ENCODE measurements at places on chromosomes 4 and X. TPM values are rescaled to one million over a fixed set of nuclear protein-coding genes. Genes with fewer than 3 reads are reported as not detected.

DNA sequence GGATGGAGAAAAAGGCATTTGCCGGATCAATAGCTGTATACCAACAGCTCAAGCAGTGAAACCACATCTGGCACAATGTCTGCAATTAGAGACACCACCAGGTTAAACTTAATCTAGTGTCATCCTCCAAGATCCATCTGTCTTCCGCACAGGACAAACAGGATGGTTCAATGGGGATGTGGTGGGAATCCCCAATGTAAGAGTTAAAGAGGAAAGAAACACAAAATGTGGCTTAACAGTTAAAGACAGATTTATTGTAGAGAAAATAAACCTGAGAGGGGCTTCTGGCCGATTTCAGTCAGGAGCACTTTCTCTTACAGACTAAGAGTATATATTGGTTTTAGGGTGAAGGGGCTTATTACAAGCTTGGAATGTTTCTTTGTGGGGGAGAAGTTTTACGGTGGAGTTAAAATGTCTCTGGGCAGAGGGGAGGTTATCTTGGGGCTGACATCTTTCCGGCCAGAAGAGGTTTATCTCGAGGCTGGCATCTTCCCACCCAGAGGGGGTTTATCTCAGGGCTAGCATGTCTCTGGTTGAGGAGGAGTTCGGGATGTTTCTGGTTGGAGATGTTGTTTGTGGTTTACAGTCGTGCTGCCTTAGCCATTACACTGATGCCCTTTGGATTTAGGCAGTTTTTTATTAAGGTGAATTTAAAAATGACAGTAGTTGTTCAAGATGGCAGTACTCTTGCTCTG, 61.7 kb downstream of the KANTR start:
- DNase-seq = no peak

- DNase-seq = no peak
These were observed 89.3 kb downstream of the HNRNPD start for GRCh38 chr4:82284475-82284857.

Gene SHISA3
- total RNA-seq = not detected

GRCh38 chr4:7075962-7076695, 8.3 kb upstream of the GRPEL1 start:
- DNase-seq = no peak

Gene L1CAM
- total RNA-seq = 1.2 TPM

Gene EMCN
- total RNA-seq = not detected

Gene TMEM131L
- total RNA-seq = 101 TPM

DNA sequence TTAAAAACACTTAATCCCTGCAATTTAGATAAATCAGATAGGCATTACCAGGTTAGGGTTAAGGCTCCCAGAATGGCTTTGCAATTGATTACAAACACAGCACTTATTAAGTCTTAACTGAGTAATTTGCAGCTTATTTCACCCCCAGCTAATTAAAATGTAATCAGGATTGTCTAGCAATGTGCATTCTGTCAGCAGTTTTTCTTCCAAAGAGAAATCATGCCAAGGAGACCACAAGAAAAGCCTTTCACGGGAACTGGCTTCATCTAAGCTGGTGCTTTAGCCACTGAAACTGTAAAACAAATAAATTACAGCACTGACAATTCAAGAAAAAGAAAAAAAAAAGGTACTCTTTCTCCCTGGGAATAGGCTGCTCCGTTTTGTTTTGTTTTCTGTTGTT, 2.1 kb downstream of the ANOS1 start:
- no peak for DNase-seq

Gene TMEM33
- 18.0 TPM for total RNA-seq

GRCh38 chr4:184641022-184641421, 8.2 kb downstream of the CASP3 start:
- DNase-seq = no peak

DNA sequence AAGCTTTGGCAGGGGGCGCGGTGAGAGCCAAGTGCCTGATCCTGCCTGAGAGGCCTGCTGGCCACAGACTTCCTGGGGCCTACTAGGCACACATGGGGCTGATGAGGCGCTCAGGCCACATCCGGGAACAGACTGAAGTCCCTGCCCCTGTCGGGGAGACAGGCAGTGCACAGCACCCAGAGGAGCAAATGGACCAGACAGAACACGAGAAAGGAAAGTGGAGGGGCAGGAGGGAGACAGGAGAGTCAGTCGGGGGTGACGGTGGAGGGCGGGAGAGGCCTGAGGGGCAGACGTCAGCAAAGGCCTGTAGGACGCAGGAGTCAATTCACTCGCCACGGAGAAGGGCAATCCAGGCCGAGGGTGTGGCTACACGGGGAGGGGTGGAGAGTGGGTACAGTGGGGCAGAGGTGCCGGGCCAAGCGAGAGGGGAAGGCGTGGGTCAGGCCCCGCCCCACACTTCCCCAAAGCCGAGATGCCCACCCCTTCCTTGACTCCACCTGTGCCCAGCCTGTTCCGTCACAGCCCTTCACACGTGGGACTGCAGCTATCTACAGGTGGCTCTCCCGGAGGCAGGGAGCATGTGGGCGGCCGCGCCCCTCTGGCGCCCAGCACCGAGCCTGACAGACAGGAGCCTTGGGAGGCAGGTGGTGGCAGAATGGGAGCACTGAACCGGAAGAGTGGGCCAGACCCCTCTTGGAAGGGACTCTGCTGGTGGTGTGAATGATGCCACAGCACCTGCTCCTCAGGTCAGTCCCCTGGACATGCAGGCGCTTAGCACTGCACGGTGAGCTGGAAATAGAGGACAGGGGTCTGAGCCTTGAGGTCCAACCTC, 20.5 kb downstream of the NOP14 start:
- no peak for DNase-seq

DNA sequence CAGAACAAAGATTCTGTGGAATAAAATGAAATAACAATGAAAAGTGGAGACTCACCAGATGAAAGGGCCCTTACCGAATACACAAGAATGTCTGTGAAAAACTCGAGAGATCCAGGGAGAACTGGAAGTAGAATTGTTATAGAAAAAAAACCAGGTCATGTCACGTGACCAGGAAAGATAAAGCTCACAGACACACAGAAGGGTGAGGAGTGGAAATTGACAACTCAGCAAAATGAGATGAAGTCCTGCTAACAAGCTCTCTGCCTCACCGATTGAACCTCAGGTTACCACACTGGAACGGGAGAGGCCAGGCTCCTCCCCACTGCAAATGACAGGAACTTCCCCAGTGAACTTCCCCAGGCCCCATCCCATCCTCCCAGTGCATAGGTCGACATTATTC, 1618.0 kb upstream of the PCDH10 start:
- no peak for DNase-seq

DNA sequence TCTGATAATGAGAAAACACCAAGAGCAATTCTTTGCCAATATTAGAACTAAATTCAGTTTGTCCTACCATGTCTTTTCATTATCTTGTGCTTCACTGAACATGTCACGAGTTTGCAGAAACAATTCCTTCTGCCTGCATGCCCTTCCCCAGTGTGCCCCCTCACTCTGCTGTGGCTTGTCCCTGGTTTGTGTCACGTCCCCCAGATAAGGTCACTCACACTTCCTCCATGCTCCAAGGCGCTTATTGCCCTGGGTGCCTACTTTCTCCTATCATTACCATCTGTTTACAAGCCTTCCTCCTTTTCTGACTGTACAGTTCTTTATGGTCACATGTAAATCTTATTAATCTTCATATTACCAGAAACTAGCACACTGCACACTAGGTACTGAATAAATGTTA, 394.1 kb downstream of the KCNIP4 start:
- DNase-seq = no peak

- DNase-seq = no peak
These were observed 339.8 kb downstream of the PCDH7 start for GRCh38 chr4:31059753-31060522.

Gene RHOH
- total RNA-seq = 302 TPM

GRCh38 chr4:43564591-43564990, 672.1 kb downstream of the GRXCR1 start:
- DNase-seq = no peak

DNA sequence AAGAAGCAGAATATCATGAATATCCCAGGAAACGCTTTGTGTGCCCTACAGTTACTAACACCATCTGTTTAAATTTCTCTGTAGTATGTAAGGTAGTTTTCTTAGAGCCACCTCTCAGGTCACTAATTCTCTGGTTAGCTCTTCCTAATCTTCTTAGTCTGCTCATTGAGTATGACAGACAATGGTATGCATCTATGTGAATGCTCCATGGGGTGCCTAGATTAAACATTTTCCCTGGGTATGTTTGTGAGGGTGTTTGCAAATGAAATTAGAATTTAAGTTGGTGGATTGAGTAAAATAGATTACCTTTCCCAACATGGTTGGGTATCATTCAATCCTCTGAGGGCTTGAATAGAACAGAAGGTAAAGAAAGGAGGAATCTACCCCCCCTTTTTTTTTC, 233.0 kb downstream of the PCDH18 start:
- no peak for DNase-seq

- DNase-seq = no peak
These were observed 20.7 kb downstream of the FRMPD3 start for GRCh38 chrX:107470198-107470597.

GRCh38 chr4:99054428-99054994, 34.1 kb downstream of the ADH5 start:
- no peak for DNase-seq

DNA sequence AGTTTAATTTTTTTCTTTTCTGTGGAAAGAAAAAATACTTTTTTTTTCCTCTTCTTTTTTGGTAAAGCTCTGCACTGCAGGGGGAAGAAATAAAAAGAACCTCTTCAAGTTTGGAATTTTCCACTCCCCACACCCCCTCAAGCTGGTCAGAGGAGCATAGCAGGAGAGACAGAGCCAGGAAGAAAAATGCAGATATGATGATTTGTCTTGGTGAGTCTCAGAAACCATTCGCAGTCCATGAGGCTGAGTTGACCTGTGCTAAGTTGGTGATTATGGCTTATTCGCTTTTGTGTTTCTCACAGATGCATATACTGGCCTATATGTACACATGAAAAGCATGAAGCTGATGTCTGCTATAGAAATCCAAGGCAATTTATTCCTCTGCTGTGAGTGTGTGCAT, 205.9 kb downstream of the LDB2 start:
- DNase-seq = no peak

GRCh38 chr4:187477224-187477623, 518.3 kb upstream of the ZFP42 start:
- DNase-seq = no peak

GRCh38 chr4:37995981-37996775, 36.0 kb downstream of the PTTG2 start:
- no peak for DNase-seq

DNA sequence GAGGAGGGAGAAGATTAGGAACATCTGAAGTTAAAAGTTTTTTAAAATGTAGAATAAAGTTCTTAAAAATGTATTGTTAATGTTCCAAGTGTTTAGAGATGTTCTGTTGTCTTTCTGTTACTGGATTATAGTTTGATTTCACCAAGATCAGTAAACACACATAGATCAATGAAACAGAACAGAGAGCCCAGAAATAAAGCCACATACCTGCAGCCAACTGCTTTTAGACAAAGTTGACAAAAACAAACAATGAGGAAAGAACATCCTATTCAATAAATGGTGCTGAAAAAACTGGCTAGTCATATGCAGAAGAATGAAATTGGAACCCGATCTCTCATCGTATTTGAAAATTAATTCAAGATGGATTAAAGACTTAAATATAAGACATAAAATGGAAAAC, 966.3 kb upstream of the POU3F4 start:
- DNase-seq = no peak

Gene NLRP2B
- total RNA-seq = not detected

Gene ZNF518B
- 37.5 TPM for total RNA-seq

DNA sequence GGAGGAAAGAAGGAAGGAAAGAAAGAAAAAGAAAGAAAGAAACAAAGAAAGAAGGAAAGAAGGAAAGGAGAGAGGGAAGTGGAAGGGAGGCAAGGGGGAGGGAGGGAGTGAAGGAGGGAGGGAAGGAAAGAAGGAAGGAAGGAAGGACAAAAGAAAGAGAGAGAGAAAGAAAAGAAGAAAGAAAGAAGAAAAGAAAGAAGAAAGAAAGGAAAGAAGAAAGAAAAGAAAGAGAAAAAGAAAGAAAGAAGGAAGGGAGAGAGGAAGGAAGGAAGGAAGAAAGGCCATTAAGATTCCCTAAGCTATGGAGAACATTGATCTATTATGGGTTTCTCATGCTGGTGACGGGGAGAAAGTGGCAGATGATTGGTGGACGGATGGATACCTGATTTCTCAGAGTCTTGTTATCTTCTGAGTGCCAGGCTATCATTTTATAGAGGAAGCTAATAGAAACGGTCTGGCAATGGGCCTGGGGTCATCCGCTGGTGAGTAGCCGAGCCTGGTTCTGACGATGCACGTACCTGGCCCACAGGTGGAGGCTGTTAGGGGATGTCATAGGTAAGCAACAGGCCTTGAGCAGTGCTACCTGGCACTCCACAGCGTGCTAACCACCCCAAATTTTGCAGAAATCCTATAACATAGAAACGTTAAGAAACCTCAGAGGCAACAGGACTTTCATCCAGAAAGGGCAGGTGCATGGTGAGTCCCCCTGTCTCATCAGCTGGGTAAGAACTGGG, 142.9 kb downstream of the SHOX start:
- DNase-seq = no peak

Gene NDP
- total RNA-seq = not detected

DNA sequence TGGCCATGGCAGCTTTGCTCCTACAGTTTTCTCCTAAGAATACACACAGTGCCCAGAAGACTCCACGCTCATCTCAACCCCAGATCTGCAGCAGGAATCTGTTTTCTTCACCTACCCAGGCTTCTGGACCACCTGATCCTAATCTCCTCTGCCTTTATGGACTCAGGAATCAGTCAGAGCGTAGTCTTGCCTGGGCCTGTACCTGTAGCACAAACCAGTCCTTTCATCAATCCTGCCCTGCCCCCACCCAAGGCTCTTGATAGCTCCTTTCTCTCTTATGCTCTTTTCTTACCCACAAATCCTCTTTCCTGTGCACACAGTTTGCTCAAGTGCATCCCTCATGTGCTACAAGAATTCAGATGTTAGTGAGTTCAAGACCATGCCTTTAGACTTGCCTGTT, 89.7 kb downstream of the ZNF718 start:
- DNase-seq = no peak

DNA sequence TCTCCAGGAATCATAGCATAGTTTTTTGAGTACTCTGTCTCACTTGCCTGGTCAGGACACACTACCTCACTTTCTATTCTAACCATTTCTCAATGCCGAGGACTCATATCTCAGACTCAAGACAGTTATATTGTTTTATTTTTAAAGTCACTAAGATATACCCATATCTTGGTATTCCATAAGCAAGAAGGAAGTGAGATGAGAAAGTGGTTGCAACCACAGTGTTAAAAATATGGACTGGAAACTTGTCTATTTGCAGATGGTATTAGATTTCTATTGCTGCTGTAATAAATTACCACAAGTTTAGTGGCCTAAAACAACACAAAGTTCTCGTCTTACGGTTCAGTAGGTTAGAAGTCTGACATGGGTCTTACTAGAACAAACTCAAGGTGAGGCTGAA, 344.8 kb upstream of the MAGEB2 start:
- DNase-seq = no peak
